ENCODE measurements at places on chromosomes 1 and 21.

GRCh38 chr21:23939369-23940065 is 1667.8 kb downstream of the MRPL39 start:
- DNase-seq, result no peak

DNA sequence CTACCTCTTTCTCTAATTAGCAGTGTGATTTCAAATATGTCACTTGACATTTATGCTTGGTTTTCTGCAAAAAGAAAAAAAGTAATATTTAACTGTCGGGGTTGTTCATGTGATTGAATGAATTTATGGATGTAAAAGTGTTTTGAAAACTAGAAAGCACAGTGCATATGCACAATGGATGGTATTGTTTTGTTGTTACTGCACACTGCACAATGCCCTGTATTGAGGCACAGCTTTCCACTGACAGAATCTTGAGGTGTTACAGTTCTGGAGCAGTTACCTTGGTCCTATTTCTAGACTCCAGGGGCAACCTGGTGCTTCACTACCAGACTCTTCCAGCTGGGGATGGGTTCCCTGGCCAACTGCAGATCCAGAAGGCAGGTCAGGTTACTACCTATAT is 116.8 kb upstream of the L1TD1 start:
- no peak for DNase-seq

GRCh38 chr1:247390116-247390791 is 25.7 kb upstream of the NLRP3 start:
- DNase-seq, result peak; percentile 37

DNA sequence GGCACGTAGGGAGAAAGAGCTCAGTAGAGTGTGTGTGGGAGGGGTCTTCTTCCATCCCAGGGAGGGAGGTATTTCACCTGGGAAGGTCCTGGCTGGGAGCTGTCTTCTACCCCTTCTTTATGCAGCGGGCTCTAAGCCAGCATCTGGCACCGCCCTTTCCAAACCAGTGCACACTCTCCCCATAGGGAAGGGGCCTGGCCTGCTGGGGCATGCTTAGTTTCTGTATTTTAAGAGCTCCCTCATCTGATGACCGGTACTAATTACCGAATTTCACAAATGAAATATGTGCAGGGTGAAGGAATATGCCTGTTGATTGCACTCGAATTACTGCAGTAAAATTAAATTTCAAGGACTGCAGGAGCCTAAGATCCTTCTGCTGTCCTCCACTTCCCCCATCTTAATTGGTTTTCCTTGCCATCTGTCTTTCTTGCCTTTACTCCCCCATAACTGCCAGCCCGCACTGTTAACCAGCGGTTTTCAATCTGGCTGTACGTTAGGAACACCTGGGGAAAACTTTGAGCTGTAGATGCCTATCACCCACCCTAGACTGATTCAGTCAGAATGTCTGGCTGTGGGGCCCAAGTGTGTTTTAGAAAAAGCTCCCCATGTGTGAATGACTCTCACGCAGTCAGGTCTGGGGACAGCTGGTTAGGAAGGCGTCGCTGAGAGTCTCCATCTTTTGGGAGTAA is 20.1 kb downstream of the GALNT2 start:
- DNase-seq, result no peak

GRCh38 chr1:34808051-34808810 is 15.4 kb downstream of the GJA4 start:
- no peak for DNase-seq

DNA sequence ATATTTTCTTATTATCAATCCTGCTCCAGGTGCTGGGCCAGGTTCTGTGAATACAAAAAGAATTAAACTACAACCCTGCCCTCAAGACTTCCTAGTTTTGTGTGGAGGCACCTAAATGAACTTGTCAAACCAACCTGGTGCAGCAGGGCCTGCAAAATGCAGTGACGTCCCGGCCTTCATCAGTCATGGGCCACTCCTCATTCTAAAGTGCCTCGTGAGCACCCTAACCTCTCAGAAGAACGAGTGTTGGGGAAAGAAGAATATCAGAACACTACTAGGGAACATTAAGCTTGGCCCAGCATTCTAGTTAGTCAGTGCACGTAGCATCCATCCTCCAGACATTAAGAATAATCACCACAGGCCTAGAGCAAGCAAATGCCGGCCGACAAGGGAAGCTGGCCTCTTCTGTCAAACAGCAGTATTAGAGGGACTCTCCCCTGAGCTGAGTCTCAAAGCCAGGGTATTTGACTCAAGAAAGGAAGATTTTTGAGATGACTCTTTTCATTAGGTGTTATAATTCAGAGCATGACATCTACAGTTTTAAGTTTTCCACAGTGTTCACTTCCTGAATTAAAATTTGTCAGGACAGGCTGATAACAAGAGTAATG is 137.9 kb downstream of the SLC45A1 start:
- no peak for DNase-seq

- DNase-seq, result no peak
Observed at GRCh38 chr1:226149806-226150205, 36.7 kb downstream of the ACBD3 start.

DNA sequence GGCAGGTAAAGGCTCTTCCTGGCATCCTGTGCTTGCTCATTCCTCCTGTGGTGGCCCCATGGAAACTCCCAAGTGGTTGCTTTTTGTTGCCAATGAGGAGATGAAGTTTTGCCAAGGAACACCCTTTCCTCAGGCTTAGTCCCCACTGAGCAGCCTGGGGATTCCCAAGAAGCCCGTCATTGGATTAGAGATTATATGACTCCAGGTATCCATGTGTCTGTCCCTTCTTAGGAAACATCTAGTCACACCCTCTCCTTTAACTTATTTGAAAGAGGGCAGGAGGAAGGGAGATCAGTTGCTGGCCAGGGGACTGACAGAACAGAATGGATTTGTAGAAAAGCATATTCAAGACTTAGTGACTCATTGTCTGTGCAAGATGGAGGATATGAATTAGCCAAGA is 3.8 kb upstream of the LCE3A start:
- no peak for DNase-seq
